ENCODE measurements at places on chromosomes 2 and 18.

- DNase-seq, result no peak
Observed at GRCh38 chr2:239820836-239821693, 204.1 kb downstream of the NDUFA10 start.

DNA sequence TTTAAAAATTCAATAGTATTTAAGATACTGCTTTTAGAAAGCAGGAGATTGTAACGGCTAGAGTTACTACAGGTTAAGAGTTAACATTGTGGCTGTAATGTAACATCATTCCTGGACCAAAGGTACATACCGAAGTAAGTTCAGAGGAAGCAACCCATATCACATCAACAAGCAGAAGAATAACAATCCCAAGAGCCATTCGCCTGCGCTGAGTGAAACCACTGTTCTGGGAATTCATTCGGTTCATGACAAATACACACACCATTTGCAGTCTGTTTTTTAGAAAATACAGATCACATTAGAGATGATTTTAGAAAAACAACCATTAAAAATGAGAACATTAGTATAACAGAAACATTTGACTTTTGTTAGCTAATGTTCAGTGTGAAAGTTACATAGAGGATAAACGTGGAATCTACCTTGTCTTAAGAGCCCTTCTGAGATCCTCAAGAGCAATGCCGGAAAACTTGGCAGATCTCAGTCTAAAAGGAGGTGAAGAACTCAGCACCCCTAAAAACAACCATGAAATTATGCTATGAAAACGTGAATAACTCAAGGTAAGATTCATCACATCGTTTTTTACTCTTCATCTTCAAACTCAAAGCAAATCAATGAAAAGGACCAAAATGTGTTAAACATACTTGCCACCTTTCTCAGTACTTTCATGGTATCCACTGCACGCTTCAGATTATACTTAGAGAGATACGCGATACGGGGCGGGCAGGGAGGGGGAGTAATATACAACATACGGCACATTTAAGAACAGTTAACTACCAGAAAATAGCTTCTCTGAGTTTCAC is 1.2 kb downstream of the SLC35F5 start:
- DNase-seq, result no peak

- no peak for DNase-seq
Observed at GRCh38 chr18:69538849-69539248, 138.2 kb downstream of the DOK6 start.

DNA sequence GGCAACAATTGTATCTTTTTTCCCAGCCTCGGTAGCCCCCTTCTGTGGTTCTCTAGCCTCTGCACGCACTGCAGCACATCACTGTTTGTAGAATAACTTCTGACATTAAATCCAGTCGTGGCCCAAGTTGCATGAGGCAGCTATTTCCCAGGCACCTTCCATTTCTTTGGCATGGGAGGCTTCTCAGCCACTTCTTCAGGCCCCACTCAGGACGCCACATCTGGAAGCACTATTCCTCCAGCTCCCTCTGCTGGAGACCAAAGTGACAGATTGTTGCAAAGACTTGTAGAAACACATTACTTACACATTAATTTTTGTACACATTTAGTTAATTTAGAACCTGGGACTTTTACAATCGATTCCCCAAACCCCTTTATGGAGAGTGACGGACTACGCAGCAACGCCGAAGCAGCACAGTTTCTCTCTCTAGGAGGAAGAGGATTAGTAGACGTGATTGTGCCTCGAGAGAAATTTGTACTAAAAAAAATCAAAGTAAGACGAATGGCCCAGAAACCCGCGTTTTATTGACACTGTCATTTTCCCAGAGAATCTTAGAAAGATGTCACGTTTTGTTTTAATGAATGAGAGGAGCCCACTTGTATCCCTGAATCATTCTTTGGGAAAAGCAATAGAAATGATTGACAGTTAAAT is 57.8 kb upstream of the RGPD5 start:
- DNase-seq, result peak; percentile 12

- DNase-seq, result no peak
Observed at GRCh38 chr2:31000970-31001369, 137.3 kb downstream of the GALNT14 start.

DNA sequence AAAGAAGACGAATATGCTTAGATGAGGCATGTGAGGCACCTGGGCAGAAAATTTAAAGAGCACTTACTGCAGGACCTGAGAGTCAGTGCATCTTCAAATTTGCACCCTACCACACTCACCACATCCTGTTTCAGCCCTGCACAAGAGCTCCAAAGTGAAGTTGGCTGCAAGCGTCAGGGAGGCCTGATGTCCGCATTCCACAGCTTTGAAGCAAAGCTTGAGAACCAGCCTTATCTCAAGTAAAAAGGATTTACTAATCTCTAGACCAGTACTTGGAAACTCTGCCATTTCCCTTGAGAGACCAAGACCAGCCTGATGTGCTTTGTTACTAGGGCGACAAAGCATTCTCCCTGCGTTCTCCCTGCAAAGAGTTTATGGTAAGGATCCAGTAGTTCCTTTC is 3.4 kb upstream of the ASNSD1 start:
- DNase-seq, result peak; percentile 17

DNA sequence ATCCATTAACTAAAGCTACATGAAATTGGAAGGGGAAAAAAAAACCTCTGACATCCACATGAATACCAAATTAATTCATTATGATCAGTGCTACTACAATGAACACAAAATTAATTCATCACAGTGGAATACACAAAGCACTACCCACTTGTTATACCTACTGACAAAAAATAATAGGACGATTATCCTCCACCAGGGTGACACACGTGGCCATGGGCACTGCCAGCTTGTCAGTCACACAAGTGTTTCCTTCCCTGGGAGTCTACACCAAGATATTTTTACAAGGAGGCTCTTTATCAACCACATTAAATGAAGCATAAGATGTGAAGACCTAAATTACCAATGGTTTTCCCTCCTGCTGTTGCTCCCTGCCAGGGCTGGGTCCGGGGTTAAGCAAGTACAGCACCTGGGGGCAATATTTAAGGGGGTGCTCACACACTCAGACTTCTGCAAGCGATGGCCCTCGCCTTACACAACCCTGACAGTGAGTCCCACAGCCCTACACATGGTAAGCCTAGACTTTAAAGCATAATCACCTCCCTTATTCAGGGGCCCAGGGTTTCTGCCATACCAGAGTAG is 90.1 kb downstream of the TCF4 start:
- no peak for DNase-seq

GRCh38 chr18:54210463-54210862 is 14.0 kb downstream of the MBD2 start:
- no peak for DNase-seq

DNA sequence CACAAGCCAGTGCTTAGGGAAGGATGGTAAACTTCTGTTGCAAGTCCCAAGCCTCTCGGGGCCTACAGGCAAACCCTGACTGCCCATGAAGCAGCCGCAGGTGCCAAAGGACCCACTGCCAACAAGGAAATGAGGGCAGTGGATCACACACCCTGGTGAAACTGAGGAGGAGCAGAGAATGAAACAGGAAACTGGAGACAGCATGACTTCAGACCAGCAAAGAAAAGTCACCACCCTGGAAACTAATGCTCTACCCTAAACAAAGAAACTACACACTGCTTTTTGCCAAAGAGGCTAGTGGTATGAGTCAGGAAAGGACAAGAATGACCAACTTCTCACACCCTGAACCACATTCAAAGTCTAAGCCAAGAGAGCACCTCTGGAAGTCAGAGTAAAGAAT is 97.2 kb downstream of the MYO5B start:
- no peak for DNase-seq

DNA sequence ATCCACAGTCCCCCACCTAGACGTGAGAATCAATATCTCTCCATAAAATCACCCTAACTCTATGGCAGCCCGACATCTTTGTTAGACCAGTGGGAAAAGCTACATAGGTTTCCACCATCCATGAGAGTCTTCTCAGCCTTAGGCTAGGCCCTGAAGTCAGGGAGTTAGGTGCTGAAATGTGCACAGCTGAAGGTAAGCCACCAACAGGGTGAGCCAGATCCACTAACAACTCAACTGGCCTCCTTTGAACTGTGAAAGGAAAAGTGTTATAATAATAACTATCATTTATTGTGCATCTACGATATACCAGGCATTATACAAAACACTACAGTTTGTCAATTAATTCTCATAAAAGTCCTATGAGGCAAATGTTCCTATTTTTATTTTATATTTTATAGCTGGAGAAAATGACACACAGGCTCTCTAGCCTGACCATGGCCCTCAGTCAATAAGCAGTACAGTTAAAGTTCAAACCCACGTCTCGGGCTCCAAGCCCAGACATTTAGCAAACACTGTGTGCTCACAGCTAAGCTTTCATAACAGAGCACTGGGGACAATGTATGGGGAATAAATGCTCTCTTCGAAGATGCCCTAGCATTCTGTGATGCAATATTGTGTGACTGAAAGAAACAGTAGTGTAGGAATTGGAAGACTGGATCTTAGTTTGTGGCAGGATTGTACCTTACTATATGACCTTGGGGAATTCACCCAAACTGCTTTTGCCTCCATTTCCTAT is 11.2 kb upstream of the CYP27C1 start:
- no peak for DNase-seq

GRCh38 chr2:238525990-238526389 is 99.3 kb downstream of the ASB1 start:
- no peak for DNase-seq

GRCh38 chr2:27320958-27321543 is 1.8 kb downstream of the MPV17 start:
- peak; percentile 97 for DNase-seq

GRCh38 chr2:236180831-236181453 is 12.8 kb upstream of the GBX2 start:
- no peak for DNase-seq

GRCh38 chr18:8856212-8856611 is 150.9 kb downstream of the MTCL1 start:
- DNase-seq, result no peak

DNA sequence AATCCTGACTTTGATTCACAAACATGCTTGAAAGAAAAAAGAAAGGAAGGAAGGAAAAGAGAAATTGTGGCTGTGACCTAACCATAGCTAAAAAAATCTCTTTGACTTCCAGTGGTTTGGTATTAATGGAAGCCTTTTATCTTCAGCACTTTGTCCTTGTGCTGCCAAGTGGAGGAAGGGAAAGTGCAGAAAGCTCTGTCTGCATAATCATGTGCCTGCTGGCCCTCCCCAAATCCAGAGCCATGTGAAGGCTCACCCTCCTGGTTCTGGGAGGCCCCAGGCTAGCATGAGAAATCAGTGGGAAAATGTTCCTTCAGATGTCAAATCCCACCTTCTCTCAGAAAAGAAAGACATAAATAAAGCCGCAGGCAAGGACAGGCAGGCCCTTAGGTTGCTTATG is 48.3 kb upstream of the BMPR2 start:
- no peak for DNase-seq

DNA sequence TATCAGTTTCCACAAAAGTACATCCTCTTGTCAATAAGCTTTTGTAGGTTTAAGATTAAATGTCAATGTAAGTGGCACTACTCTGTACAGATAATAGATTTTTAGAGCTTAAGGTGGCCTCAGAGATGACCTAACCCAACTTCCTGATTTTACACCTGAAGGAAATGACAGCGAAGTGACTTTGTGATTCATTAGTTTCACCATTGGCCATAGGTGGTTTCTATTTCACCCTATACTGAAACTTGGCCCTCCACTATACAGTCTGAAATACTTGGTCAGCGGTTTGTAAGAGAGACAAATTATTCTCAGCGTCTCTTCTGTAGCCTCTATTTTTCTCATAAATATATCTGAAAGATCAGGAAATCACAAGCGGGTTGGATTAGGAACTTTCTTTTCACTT is 330.4 kb upstream of the FAM98A start:
- DNase-seq, result no peak

DNA sequence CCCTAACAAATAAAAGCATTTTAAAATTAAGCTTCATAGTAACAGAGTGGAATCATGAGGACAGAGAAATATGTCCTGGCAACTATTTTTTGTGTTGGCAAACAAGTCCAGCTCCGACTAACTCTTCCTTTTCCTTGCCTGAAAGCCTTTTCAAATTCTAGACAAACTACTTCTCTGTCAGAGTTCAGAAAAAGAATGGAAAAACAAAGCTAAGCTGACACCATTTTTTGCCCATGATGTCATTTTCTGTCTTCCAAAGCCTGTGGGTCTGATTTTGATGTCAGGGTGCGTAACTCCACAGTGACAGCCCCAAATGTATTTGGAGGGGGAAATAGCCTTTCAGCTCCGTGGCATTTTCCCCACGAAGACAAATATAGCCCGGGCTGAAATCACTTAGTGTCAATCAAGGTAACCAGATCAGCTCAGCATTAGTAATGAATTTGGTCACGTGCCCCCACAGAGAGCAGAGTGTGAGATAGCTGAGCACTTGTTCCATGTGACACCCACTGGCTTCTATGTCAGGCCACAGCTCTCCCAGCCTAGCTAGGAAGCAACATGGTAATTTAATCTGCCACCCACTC is 233.0 kb upstream of the SIX2 start:
- no peak for DNase-seq

- DNase-seq, result no peak
Observed at GRCh38 chr2:18583905-18584607, 5.3 kb downstream of the NT5C1B start.

DNA sequence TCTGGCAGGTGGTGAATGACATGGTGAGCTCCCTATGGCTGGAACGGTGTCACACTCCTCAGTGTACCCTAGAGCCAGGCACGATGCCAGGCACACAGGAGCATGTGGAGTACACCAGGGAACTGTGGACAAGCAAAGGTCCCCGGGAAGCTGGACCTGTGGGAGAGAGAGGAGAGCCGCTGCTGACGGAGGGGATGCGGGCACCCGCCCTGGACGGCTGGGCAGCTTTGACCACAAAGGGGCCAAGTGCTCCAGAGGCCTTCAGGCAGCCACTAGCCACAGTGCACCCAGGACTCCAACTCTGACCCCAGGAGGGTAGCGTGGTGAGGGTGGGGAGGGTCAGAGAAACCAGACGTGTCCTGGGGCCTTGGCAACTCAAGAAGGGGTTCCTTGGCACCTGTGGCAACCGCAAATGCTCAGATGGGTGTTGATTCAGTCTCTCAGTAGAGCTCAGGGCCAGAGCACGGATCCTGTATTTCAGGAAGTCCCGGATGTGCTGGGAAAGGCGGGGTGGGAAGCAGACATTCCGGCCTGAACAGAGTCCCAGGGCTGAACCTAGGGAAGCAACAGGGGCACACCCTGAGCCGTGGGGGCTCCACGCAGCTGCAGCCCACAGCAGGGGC is 2.3 kb upstream of the MAB21L4 start:
- DNase-seq, result no peak

DNA sequence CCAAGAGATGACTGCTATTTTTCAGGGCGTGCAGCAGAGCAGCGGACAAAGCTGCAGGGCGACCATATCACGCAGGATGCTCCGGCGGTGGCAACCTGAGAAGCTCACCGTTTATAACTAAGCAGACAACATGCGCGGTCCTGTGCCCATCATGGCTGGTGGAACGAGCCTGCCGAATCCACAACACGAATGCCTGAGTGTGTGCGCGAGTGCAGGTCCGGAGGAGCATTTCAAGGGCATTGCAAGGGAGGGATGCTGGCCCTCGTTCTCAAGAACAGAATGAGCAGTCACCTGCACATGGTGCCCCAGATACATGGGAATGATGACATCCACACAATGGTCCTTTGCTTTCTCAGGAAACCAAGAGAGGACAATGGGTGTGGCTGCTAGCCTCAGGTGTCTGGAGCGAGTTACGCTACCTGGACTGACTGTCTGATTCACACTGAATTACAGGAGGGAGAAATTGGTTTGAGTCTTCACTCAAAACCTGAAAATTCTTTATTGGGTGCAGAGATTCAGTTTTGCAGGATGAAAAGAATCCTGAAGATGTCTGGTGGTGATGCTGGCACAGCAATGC is 39.8 kb downstream of the TBC1D8 start:
- no peak for DNase-seq

GRCh38 chr2:204282525-204282924 is 262.8 kb upstream of the PARD3B start:
- DNase-seq, result no peak

- DNase-seq, result no peak
Observed at GRCh38 chr2:227293531-227293930, 31.5 kb upstream of the MFF start.

All from AG04449 (cell line).